ENCODE measurements at places on chromosomes 11 and 22.

- H3K4me3 ChIP-seq = no peak overlapping the region
- H3K4me1 ChIP-seq = no peaks in the 10 kb centered on the region
- no peak overlapping the region for H3K27ac ChIP-seq
- no peaks in the 10 kb centered on the region for H3K27me3 ChIP-seq
Measured at GRCh38 chr11:57818812-57819211, 57.2 kb downstream of the CTNND1 start.

DNA sequence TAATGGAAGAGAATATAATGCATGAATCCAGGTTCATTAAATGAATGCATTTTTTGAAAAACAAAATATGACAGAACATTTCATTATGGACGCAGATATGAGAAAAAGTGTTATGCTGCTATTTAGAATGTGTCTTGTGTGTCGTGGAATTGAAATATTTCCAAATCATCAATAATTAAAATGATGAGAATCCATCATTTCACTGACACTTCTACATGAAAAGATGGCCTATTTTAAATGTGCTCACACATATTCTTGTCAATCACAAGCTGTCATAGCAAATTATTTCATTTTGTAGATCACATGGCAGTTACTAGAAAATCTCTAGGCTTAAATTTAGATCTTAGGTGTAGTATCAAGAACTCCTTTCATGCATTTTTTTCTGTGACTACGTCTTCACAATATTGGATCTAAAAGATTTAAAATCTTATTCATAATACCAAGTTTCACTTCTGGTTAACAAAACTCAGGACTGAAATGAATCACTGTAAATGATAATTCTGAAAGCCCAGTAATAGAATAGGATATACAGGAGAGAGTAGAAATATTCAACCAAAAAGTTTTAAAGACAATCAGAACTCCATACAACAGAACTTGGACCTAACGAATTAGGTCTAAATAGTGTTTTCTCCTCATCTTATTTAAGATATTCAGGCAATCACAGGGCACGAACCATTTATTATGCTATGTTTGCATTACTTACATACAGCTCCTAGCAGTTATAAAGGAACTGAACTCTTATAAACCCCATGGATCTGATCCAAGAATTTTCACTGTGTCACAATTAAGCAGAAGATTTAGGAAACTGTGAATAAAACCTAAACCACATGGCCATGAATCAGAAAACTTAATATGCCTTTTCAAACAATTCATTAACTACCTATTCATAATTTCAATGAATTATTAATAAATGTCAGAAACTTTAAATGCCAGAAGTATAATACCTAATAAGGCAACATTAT, 67.7 kb downstream of the DCDC1 start:
- no peak for DNase-seq
- no peaks in the 10 kb centered on the region for H3K36me3 ChIP-seq
- no peak overlapping the region for H3K4me3 ChIP-seq

DNA sequence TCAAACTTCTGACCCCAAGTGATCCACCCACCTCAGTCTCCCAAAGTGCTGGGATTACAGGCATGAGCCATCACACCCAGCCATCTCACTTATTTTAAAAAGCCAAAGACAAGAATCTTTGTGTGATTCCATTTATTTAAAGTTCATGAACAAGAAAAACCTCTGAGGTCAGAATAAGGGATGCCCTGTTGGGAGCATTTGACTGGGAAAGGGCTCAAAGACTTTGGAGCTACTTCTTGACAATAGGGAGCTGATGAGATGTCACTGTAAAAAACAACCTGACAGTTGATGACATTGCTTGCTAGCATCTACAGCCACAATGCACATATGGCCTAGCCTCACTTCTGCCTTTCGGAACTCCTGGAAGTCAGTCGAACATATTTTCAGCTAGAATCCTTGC, 5.1 kb upstream of the ZNF280B start:
- H3K36me3 ChIP-seq = no peaks in the 10 kb centered on the region
- H3K27me3 ChIP-seq = no peaks in the 10 kb centered on the region
- no peak overlapping the region for H3K4me3 ChIP-seq
- no peak overlapping the region for H3K27ac ChIP-seq

DNA sequence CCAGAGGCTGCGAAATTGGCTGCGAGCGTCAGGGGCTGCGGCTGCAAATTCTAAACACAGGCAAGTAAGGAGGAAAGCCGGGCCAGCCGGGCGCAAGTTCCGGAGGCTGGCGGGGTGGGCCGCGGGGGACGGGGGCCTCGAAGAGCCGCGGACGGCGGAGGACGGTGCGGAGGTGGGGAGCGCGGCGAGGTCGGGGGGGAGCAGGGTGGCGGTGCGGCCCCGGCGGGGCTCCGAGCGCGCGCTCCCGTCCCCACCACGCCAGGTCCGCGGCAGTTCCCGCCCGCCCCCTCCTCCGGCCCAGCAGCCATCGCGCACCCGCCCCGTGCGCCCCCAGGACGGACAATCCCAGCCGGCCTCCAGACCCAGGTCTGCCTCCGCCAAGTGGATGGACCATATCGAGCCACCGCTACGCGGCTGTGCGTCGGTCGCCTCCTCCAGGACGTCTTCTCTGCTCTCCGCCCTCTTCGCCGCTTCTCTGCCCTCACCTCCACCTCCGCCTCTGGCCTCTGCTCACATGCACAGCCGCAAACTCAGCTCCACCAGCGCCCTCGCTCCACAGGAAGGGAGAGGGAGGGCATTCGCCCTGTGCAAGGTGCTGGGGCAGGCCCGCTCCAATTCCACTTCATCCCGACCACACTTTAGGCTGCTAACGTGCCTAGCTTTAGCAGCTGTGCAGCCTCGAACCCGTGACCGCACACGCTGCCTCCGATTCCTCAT, 7.2 kb downstream of the ELFN2 start:
- H3K4me1 ChIP-seq = no peaks in the 10 kb centered on the region
- H3K27me3 ChIP-seq = peaks cover 95% of the 10 kb centered on the region
- no peaks in the 10 kb centered on the region for H3K36me3 ChIP-seq
- no peak for DNase-seq
- peak overlapping the region; percentile 24 for H3K4me3 ChIP-seq

- no peak overlapping the region for H3K4me3 ChIP-seq
- no peak for DNase-seq
- H3K36me3 ChIP-seq = no peaks in the 10 kb centered on the region
- H3K4me1 ChIP-seq = no peaks in the 10 kb centered on the region
Measured at GRCh38 chr11:33557201-33557600, 143.4 kb downstream of the C11orf91 start.

DNA sequence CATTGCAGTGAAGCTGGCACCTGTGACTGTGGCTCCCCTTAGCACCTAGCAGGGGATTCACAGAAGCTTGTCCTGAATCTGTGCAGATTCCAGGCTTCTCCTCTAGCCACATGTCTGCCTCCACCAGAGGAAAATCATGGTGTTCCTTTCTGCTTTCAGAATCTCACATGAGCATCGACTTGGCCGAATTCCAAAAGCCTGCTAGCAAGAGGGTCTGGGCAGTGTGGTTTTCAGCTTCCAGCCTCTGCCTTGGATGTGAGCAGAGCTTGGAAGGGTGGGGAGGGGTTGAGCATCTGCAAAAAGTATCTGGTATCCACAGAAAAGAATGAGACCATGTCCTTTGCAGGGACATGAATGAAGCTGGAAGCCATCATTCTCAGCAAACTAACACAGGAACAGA, 911.1 kb downstream of the TBC1D22A start:
- no peak overlapping the region for H3K4me3 ChIP-seq
- no peaks in the 10 kb centered on the region for H3K4me1 ChIP-seq
- no peaks in the 10 kb centered on the region for H3K27me3 ChIP-seq
- H3K27ac ChIP-seq = no peak overlapping the region

DNA sequence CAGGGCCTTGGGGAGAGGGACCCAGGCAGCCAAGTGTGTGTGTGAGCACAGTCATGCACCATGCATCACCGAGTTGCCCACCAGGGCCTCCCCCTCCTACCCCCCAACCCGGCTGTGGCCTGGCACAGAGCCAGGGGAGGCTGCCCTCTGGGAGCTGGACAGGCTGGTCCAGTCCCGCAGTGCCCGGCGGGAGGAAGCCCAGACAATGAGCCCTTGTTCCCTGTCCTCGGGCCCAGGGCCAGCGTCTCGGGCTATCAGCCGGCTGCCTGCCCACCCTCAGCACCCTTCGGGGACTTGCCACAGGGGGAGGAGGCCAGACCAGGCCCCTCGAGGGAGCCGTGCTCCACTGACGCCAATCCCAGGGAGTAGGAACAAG, 4.5 kb downstream of the LRRC75B start:
- H3K4me1 ChIP-seq = peaks cover 11% of the 10 kb centered on the region
- H3K36me3 ChIP-seq = peaks cover 24% of the 10 kb centered on the region
- no peak overlapping the region for H3K4me3 ChIP-seq
- H3K27me3 ChIP-seq = no peaks in the 10 kb centered on the region
- DNase-seq = no peak

DNA sequence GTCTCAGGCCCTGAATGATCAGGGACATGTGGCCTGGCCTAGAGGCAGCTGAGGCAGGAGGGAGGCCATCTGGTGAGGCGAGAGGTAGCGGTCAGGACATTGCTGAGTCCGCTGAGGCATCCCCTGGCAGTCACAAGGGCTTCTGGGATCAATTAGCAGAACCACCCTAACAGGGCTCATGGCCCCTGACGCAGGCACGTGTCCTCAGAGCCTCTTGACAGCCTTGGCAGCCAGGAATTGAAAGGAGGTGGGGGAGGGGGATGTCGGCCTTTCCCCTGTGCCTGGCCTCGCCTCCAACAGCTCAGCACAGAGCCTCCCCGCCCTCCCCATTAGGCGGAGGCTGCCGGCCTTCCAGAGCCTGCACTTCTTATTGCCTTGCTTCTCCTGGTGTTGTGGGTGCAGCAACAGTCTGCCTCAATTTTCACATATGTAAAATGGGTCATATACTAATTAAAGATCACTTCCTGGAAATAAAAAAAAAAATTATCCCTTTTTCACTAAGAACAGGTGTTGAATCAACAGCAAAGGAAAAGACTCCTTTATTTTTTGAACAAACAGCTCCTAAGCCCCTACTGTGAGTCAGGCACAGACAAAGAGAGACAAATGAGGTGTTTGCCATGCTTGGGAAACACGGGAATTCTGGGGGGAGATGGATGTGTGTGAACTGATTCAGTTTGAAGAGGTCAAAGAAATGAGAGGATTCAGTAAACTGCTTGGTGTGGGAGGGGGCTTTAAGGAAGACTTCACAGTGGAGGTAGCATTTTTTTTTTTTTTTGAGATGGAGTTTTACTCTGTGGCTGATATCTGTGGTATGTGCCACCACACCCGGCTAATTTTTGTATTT, 55.3 kb downstream of the NFAM1 start:
- H3K4me1 ChIP-seq = no peaks in the 10 kb centered on the region
- H3K4me3 ChIP-seq = no peak overlapping the region
- peak; percentile 80 for DNase-seq
- H3K36me3 ChIP-seq = no peaks in the 10 kb centered on the region

GRCh38 chr11:20854215-20854955, 185.0 kb downstream of the NELL1 start:
- no peak overlapping the region for H3K4me3 ChIP-seq
- H3K4me1 ChIP-seq = no peaks in the 10 kb centered on the region
- no peaks in the 10 kb centered on the region for H3K36me3 ChIP-seq
- H3K27ac ChIP-seq = no peak overlapping the region
- no peaks in the 10 kb centered on the region for H3K27me3 ChIP-seq
- no peak for DNase-seq

GRCh38 chr11:103648054-103648453, 388.4 kb upstream of the DDI1 start:
- H3K27me3 ChIP-seq = no peaks in the 10 kb centered on the region
- H3K27ac ChIP-seq = no peak overlapping the region
- no peak for DNase-seq
- H3K4me3 ChIP-seq = no peak overlapping the region
- H3K4me1 ChIP-seq = no peaks in the 10 kb centered on the region
- no peaks in the 10 kb centered on the region for H3K36me3 ChIP-seq
